A549 treated with dexamethasone at 1 μM for 4 hours (cell line): ENCODE measurements at places on chromosomes 7 and 10. TPM values are rescaled to one million over a fixed set of nuclear protein-coding genes. Genes with fewer than 3 reads are reported as not detected.

Gene ANKMY2
- 11.7 to 13.6 TPM (median 12.7 TPM) in 5 replicates for total RNA-seq

Gene RASA4B
- 0.70 to 2.3 TPM (median 2.0 TPM) in 5 replicates for total RNA-seq

Gene OPN1SW
- not detected in 5 replicates for total RNA-seq

Gene PLAC9
- 0.29 TPM in 1 of 5 replicates, not detected in the others for total RNA-seq

Gene PIP
- 0.19 to 0.32 TPM (median 0.23 TPM) in 3 of 5 replicates, not detected in the others for total RNA-seq

Gene TAF5
- total RNA-seq = 2.3 to 3.6 TPM (median 3.2 TPM) in 5 replicates

Gene COL28A1
- 0.43 to 0.85 TPM (median 0.60 TPM) in 5 replicates for total RNA-seq

Gene LOXL4
- total RNA-seq = 1.4 to 1.9 TPM (median 1.4 TPM) in 5 replicates

Gene SPDYE8
- not detected in 5 replicates for total RNA-seq
